Activated naive CD8-positive, alpha-beta T cell treated with anti-CD3 and anti-CD28 coated beads, Interleukin-2, amount 50 U/mL, for 24 hours (primary cell): ENCODE measurements at places on chromosomes 4 and X.

GRCh38 chr4:60744767-60745166 is 455.4 kb upstream of the ADGRL3 start:
- no peak for DNase-seq

GRCh38 chr4:34009951-34010350 is 2234.4 kb downstream of the ARAP2 start:
- DNase-seq: no peak

DNA sequence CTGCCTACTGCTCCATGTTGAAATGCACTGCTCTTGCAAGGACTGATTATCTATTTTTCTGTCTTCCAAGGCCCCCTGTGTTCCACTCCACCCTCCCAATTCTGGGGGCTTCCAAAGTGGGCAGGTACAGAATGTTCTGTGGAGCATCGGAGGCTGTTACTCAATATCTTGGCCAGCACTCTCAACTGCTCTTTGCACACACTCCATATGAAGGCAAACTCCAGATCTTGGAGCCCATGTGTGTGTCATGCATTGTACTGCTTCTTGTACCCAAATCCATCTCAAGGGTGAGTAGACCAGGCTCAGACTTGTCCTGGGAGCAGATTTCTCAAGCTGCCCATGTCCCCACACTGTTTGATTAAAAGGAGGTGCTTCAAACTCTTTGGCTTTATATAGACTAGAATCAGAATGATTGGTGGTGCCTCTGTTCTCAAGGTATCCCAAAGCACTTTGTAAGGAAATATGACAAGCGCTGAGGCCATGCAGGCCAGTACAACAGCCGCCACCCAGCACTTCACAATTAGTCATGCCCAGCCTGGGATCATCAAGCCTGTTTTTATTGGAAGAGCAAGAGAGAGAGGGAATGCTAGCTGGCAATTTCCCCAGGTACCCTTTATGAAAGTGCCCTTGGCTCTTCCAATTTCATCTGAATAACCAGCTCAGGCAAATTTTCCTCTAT is 44.3 kb downstream of the AR start:
- DNase-seq: no peak

GRCh38 chrX:116272861-116273260 is 102.3 kb downstream of the AGTR2 start:
- DNase-seq: no peak

GRCh38 chrX:153984351-153985178 is 12.0 kb downstream of the TMEM187 start:
- peak; percentile 61 for DNase-seq

GRCh38 chrX:129797251-129797906 is 17.6 kb downstream of the SASH3 start:
- DNase-seq: no peak

GRCh38 chr4:70701271-70701670 is 12.9 kb downstream of the UTP3 start:
- DNase-seq: no peak

DNA sequence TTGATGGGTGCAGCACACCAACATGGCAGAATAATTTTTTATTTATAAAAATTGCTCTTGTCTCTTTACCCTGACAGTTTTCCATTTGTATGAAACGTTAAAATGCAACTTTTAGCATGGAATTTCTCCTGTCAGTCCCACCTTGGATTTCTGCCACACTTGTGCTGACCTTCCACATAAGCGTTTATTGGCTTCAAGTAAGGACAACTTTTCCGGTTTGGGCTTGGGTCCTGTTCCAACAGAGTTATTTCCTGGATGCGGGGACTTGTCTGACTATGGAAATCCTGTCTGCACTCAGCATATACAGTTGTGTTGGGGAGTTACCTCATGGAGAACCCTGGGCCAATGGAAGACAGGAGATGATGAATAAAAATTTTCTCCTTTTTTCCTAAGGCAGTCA is 294.7 kb downstream of the NAF1 start:
- DNase-seq: no peak

DNA sequence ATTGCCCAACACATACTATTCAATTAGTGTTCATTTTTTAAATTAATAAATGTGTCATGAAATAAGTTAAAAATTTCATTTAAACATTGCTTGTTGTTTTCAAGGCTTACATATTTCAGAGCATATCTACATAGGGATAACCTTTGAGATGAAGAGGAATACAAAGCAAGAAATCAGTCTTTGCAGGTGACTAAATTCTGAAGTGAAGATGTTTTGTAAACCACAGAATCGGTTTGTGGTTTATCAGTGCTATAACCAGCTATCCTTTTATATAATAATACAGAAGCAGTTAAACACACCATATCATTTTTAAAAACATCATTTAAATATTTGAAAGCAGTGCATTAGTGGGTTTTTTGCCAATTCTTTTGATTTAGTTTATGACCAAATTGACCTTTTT is 26.9 kb downstream of the FAM241A start:
- no peak for DNase-seq

DNA sequence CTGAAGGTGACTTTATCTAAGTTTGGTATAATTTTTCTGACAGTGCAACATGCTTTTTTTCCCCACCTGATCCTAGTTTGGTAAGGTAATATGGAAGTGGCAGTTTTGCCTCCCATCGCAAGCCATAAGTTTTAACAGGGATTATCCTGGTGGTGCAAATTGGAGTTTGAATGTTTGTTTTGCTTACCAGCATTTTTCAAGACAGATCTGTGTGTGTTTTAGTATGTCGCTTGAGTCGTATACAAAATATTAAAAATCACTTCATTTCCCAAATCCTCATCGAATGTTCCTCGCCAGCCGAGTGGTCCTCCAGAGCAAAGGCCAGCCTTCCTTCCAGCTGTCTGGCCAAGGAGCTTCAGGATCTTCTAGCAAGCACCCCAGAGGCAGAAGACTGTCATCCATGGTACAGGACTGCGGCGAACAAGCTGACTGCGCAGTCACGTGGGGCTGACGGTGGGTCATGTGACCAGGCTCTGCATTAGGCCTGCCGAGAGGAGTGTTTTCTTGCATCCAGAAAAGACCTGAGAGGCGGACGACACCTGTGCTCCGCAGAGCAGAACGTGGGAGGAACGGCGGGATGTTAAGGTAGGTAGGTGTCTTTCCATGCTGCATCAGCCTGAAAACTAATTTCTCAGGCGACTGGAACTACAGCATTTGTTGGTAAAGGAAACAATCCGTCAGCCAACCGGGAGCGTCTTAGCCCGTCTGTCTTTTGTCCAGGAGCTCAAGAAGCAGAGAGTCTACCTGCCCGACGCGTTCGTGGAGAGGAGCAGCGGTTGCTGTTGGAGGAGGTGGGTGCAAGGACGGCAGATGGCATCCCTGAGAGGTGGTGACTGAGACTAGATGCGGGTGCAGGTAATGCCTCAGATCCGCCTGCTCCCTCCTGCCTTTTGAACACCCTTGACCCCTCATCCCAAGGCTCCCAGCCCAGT is at the start of gene GPRASP3:
Gene GPRASP3, plus strand, starts transcription at position 507 of the 932 bp plus-strand sequence. CDS start 28,253 bp downstream, outside the sequence.
- DNase-seq: peak; percentile 71
